ENCODE measurements at places on chromosomes 4 and X.

DNA sequence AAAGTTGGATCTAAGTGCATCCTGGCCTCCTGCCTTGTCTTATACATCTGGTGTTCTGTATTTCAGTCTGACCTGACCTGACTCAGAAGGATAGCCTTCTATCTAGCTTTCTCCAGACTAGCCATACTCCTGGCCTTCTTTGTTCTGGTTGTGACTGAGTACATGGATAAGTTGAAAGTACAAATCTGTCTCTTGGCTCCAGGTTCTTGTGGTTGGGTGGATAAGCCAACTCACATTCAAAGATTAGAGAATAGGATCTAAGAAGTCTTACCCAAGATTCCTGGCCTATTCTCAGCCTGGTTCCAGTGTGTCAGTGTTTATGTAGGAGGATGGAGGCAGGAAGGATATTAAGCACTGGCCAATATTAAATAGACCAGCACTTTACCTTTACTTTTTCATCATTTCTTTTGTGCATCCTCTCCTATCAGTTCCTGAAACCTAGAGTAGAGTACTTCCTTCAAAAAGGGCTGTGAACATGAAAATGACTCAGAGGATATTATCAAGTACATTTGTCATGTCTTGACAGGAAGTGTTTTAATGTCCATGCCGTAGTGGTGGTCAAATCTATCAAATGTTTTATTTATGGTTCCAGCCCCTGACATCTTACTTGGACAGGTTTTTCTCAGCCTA is 123.5 kb downstream of the IL15 start:
- DNase-seq: no peak

DNA sequence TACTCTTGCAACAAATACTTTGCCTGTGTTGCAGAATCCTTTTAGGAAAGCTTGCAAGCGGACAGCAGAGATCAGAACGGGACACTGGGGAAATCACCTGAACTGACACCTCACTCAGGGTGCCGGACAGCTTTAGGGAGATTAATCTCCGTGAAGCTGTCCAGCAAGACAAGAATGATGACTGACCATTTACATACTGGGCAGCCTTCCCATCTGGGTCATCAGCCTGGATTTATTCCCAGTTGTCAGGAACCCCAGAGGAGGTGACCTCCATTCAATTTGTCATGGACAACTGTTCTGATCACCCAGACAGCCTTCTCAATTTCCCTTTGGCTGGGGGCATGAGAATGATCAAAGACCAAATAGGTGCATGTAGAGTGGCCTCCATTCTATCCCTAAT is 93.0 kb upstream of the EGFL6 start:
- no peak for DNase-seq

DNA sequence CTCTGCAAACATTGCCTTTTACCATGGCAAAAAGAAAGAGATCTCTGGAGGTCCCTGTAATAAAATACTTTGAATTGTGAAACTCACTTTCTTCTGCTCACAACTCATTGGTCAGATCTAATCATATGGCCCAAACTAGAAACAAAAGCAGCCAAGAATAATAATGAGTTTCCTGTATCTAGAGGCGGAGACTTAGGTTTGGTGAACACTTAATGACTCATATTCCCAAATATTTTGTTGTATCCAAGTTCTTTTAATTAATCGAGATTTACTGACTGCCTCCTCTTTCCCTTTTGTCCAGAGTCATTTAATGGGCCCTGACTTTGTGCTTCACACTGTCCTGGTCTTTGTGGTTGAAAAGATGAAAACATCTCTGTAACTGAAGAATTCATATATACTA is 190.6 kb downstream of the CCSER1 start:
- no peak for DNase-seq

- no peak for DNase-seq
Observed at GRCh38 chr4:74805601-74806000, 11.3 kb upstream of the BTC start.

DNA sequence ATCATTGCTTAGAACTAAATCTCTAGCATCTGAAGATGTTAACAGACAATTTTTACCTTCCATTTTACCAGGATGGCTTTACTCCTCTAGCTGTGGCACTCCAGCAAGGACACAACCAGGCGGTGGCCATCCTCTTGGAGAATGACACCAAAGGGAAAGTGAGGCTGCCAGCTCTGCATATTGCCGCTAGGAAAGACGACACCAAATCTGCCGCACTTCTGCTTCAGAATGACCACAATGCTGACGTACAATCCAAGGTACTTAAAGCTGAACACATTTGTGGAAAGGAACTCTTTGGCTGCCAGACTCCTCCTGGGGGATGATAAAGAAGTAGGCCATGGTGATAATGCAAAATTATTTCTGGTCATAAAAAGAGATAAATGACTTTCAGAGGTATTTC is 187.5 kb downstream of the ANK2 start:
- no peak for DNase-seq

DNA sequence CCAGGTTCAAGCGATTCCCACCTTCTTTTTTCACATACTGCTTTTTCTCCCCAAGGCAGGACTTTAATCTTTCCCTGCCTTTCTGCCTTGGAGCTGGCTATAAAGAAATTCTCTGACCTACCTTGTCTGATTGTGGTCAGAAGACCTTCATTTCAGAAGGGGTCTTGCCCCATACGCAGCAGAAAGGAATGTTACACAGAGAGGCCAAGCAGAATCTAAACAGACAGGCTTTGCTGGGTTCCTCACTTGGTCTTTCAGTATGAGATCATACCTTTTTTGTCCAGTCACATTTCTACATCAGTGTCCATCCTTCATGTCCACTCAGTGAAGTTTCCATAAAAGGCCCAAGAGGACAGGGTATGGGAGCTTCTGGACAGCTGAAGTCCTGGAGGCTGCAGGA is 108.3 kb upstream of the RBPJ start:
- no peak for DNase-seq
